ENCODE measurements at places on chromosomes 2 and 18.
A peak's percentile ranks its signal among the peaks of the same experiment; 100 is the strongest.

GRCh38 chr2:66948234-66948633 is 448.9 kb upstream of the ETAA1 start:
- DNase-seq, result no peak

DNA sequence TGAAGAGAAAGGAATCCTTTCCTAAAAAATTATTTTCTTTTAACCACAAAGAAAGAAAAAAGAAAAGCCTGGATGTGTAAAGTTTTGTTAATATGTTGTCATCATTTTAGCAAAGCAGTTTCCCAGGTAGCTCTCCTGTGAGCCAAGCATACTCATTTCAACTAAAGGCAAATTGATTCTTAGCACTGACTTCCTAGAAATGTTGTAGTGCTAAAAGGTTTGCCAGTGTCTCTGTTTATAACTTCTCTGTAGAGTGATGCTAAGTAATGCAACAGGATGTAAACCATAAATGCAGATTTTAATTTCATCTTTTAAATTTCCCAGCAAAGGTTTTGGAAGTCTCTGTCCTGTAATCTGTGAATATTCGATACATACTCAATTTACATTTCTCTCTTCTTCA is 10.2 kb downstream of the GATA6 start:
- no peak for DNase-seq

DNA sequence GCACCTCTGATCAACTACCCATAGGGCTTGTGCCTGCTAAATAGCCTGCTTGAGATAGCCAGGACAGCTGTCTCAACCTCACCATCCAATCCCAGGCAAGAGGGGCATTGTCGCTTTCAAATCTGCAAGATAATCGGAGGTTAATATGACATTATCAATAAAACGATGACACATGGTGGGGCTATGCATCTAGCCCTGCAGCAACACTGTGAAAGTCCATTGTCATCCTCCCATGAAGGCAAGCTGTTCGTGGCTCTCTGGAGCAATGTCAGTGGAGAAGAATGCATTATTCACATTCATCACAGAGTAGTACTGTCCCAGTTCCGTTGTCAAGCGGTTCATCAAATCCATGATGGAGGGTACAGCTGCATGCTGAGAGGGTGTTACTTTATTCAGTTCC is 18.9 kb upstream of the KLHL23 start:
- no peak for DNase-seq

DNA sequence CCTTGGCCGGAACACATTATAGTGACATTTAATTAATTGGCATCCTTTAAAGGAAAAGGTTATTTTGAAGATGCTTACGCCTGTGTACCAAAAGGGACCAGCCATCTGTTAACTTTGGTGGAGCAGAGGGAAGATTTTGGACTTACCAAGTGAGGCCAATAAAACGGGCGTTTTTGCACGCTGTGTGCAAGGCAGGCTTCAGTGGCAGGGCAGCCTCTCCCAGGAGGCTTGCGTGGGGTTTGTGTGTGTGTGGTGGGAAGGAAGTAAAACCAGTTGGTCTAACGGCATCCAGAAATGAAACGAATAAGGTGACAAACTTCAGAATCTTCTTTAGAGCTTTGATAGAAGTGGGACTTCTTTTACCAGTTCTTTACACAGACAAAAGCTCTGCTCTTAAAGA is 191.7 kb downstream of the PRKCE start:
- DNase-seq, result no peak

DNA sequence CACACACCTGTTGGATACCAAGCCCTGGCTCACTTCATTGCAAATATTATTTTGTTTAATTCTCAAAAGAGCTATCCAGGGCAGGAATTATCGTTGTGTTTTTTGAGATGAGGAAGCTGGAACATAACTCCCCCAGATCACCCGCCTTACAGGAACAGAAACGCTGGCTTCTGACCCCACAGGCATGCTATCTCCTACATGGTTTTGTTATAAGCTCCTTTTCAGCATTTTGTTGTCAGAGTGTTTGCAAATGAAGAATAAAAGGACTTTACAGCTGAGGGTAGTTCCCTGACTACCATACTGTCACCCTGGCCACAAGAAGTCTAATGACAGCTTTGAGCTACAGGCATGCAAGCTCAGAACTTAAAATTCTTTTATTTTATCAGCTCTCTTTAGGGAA is 62.0 kb upstream of the MRPS9 start:
- no peak for DNase-seq

GRCh38 chr18:13720847-13721246 is 5.5 kb downstream of the FAM210A start:
- DNase-seq, result no peak

DNA sequence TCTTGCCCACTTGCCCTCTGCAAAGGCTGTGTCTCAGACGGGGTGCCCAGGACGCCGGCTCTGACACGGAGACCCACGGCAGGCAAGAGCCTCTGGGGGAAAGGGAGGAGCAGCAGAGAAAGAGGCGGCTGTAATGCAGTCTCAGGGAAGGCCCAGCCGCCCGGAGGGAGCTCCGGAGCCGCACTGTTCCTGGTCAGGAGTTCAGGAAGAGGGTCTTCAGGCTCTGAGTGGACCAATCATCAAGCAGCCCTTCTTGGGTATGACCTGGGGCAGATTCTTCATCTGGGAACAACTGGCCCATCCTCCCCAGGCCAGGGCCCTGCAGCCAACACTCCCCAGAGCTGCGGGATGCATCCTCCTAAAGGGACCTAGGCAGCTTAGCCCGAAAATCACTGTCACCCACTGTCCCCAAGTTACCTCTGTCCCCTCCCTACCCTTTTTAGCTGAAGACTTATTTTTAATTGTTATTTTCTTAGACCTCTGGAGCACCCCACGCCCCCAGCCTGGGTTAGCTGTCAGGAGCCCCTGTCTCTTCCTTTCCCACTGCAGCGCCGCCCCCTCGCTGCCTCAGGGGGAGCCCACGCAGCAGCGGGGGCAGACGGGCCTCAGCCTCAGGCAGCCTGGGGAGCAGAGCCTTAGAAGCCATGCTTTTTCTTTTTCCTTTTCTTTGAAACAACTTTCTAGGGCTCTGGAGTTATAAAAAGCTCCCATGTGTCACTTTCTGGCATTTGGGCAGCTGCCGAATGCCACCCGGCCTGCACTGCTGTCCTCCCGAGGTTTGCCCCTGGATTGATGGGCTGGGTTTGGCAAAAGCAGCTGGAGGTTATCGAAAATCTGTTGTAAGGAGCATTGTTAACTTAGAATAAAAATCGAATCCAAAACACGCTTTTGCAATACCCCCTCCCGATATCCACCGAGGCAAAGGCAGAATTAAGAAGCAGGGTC is 644 bp upstream of the NEU2 start:
- no peak for DNase-seq

- no peak for DNase-seq
These were observed 294.1 kb upstream of the FANCL start for GRCh38 chr2:58535182-58535581.

DNA sequence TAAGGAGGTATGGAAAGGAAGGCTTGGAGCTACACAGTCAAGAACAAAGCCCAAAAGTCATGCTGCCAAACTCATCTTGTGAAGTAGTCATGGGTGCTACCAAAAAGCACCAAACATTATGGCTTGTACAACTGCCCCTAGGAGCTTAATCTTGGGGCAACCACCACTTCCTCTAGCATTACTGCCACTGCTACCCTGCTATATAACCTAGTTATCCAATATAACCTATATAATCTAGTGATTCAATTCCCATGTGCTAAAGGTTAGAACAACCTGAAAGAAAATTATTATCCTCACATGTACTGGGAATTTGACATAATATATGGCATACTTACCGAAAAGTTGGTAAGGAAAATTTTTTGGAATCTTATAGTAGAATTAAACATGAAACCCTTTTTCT is 102.6 kb upstream of the RBBP8 start:
- DNase-seq, result no peak

DNA sequence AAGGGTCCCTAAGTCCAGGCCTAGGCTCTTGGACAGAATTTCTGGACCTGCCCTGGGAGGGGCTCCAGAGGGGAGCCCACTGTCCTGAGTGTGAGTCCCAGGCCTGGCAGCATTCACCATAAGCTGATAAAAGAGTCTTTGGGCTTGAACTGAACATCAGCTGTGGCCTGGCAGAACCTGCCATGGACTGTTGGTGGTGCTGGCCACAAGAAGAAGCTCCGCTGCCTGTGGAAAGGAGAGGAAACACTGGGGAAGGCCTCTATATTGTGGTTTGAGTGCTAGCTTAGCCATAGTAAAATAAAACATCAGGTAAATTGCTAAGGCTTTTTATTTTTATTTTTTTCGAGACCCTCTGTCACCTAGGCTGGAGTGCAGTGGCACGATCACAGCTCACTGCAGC is 20.9 kb upstream of the BAZ2B start:
- DNase-seq, result no peak

GRCh38 chr2:146597291-146597690 is 1247.5 kb upstream of the ACVR2A start:
- DNase-seq, result no peak

GRCh38 chr2:118425191-118425590 is 336.9 kb downstream of the INSIG2 start:
- DNase-seq, result no peak

- DNase-seq, result no peak
These were observed 41.7 kb downstream of the HPCAL1 start for GRCh38 chr2:10344105-10345066.

- no peak for DNase-seq
These were observed 22.3 kb downstream of the QPCT start for GRCh38 chr2:37366773-37367172.

DNA sequence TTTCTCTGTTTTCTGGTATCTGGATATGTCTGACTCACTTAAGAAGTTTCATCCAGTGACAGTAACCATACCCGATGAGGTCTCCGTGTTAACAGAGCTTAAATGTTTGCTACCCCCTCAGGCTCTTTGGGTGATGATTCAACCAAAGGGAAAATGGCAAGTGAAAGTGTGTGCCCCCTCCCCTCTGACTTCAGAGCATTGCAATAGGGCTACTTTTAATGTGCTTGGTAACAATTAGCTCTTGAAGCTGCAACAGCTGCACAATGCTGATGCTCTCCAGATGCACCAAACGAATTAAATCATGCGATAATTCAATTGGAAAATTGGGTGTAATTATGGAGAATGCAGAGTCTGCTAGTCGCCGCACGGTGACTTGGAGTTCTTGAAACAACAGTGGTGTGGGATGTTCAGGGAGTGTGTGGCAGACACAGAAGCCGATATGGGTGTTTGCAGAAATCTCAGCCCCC is 270.7 kb downstream of the ALK start:
- no peak for DNase-seq

- no peak for DNase-seq
These were observed 37.6 kb upstream of the MSTN start for GRCh38 chr2:190099890-190100697.

GRCh38 chr2:223055140-223055539 is 3.1 kb downstream of the KCNE4 start:
- no peak for DNase-seq

GRCh38 chr2:201366146-201366545 is 9.0 kb upstream of the FLACC1 start:
- no peak for DNase-seq

GRCh38 chr2:215401896-215402379 is 33.9 kb downstream of the FN1 start:
- DNase-seq, result no peak

DNA sequence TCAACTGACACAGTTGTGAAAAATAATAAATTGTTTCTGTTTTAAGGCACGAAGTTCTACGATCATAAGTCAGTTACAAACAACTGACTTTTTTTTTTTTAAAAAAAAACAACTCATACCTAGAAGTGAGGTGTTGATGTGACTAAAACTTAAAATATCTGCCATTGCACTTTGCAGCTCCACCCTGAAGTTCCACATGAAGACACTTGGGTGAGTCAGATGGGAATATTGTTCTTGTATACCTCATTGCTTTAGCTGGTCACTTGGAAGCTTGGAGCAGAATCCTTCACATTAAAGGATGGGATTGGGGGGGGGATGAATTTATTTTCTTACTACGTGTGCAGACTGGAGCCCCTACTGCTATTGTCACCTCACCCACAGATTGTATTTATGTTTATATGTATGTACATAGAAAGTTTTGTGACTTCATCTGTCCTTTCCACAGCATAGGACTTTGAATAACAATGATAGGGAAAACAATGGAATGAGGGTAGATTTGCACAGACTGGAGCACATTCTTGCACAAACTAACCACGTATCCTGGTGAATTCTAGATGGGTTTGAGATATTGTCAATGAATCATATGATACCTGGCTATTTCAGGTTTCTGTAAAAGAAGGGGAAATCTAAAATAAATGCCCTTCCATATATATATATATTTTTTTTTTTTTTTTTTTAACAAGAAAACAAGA is 57.9 kb upstream of the ARHGAP15 start:
- DNase-seq, result no peak

GRCh38 chr2:15159751-15160177 is 401.4 kb downstream of the NBAS start:
- peak; percentile 32 for DNase-seq

DNA sequence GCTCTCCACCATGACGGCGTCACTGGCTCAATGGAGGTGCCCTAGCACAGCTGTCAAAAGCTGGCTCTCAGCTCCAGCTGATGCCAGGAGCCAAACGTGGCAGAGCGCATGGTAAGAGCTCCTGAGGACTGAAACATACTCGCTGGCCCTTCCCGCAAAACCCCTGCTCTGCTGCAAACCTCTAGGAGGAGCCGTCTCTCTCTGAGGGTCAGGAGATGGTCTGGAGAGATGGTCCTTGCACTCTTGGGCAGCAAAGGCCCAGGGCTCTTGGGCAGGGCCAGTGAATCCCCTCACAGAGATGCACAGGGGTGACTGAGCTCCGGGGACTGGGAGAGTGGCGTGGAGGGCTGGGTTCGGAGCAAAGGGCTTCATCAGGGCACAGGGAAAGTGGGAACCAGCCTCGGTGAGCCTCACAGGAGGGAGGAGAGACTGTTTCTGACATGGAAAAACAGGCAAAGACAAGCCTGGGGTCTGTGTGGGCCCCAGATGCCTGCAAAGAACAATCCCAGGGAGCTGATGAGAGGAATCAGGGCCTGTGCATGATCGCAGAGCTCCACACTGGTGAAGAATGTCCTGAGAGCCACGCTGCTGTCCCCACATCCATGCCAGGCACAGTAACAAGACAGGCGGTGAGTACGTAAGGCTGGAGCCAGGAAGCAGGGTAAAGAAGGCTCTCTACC is 17.2 kb downstream of the SNORC start:
- no peak for DNase-seq

DNA sequence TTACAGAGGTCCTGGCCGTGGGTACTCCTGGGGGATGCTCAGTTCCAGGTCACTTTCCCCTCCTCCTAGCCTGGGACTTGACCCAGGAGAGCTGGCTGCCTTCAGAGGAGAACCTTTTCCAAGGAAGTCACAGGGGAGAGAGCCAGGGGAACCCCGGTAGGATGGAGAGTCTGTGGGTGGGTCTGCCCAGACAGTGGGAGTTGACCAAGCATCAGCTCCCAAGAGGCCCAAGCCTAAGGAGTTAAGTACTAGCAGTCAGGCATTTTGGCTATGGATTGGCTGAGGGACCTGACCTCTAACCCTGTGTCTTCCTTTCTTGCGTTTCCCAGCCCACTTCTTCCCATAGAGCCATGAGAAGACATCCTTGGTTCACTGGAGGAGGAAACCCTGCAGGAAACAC is 48.8 kb upstream of the PLB1 start:
- DNase-seq, result no peak

- DNase-seq, result no peak
These were observed 28.6 kb downstream of the SIGLEC15 start for GRCh38 chr18:45854036-45854586.

GRCh38 chr18:10374636-10375293 is 79.7 kb upstream of the APCDD1 start:
- DNase-seq, result no peak

GRCh38 chr2:39568561-39569006 is 97.1 kb upstream of the TMEM178A start:
- no peak for DNase-seq

Measured in HuH-7 (cell line).